Left lung (tissue), 14 donors: ENCODE measurements at places on chromosomes 2 and 18.

DNA sequence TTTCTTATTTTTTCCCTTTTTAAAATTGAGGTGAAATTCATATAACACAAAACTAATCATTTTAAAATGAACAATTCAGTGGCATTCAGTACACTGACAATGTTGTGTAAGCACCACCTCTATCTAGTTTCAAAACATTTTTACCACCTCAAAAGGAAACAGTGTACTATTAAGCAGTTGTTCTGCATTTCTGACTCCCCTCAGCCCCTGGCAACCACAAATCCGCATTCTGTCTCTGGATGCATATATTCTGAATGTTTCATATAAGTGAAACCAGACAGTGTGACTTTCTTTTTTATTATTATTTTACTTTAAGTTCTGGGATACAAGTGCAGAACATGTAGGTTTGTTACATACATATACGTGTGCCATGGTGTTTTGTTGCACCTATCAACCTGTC, 19.2 kb upstream of the TANK start:
- no peak for DNase-seq

DNA sequence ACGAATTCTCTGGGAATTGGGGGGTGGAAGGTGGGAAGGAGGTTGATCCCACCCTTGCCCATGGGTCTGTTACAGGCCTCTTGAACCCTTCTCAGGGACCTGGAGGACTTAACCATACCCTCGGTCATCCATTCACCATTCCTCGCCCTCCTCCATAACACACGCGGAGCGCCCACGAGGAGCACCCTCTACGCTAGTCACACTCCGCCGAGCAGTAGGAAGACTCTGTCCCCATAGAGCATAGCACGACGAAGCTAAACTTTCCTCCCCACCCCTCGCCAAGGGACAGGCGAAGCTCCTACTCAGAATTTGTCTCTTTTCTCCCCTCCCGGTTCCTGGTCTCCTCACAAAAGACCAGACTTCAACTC, 611 bp upstream of the ITSN2 start:
- no peak for DNase-seq

- DNase-seq: peak; percentile 73
Observed at GRCh38 chr18:73774811-73775509, 372.7 kb downstream of the FBXO15 start.

GRCh38 chr18:57431467-57432080, 3.6 kb upstream of the ONECUT2 start:
- DNase-seq: no peak

DNA sequence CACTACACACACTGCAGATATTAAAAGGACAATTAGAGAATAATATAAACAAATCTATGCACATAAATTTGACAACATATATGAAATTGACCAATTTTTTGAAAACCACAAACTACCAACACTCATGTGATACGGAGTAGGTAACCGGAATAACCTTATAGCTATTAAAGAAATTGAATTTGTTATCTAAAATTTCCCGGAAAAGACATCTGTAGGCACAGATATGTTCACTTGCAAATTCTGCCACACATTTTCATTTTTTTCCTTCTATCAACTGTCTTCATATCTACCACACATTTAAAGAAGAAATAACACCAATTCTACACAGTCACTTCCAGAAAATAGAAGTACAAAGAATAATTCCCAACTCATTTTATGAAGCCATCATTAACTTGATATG, 22.4 kb downstream of the NLRC4 start:
- DNase-seq: no peak

DNA sequence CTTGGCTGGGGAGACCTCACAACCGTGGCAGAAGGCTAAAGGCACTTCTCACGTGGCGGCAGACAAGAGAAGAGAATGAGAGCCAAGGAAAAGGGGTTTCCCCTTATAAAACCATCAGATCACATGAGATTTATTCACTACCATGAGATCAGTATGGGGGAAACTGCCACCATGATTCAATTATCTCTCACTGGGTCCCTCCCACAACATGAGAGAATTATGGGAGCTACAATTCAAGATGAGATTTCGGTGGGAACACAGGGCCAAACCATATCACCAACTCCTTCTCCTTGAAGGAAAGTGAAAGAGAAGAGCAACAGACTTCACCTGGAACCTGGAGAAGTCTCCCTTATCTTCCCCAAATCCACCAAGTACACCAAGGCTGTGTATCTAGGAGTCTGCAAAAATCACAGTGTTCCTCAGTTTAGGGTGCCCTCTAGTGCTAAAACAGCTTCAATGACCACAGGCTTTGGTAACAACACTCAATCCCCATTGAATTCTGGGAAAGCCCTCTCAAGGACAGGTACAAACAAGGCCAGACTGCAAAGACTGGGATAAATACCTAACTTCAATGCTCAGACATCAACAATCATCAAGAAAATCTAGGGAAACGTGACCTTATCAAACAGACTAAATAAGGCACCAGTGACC, 148.8 kb upstream of the SRD5A2 start:
- no peak for DNase-seq

- no peak for DNase-seq
Observed at GRCh38 chr2:141848191-141848590, 282.6 kb downstream of the LRP1B start.

DNA sequence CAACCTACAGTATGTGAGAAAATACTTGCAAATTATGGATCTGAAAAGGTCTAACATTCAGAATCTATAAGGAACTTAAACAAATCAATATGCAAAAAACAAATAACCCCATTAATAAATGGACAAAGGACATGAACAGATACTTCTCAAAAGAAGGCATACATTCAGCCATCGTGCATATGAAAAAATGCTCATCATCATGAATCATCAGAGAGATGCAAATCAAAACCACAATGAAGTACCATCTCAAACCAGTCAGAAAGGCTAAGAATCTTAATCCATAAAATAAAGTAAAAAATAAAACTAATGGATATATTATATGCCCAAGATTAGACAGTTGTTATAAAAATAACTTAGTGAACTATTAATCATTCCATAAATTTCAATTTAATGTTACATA, 154.0 kb downstream of the CALCRL start:
- DNase-seq: no peak
